Mucosa of descending colon (tissue), 3 donors: ENCODE measurements at places on chromosomes 16 and 17.

GRCh38 chr17:48429638-48430586, at the start of gene SKAP1:
Gene SKAP1, minus strand, starts transcription at chr17:48430214.
- peak; percentile 43 for DNase-seq

DNA sequence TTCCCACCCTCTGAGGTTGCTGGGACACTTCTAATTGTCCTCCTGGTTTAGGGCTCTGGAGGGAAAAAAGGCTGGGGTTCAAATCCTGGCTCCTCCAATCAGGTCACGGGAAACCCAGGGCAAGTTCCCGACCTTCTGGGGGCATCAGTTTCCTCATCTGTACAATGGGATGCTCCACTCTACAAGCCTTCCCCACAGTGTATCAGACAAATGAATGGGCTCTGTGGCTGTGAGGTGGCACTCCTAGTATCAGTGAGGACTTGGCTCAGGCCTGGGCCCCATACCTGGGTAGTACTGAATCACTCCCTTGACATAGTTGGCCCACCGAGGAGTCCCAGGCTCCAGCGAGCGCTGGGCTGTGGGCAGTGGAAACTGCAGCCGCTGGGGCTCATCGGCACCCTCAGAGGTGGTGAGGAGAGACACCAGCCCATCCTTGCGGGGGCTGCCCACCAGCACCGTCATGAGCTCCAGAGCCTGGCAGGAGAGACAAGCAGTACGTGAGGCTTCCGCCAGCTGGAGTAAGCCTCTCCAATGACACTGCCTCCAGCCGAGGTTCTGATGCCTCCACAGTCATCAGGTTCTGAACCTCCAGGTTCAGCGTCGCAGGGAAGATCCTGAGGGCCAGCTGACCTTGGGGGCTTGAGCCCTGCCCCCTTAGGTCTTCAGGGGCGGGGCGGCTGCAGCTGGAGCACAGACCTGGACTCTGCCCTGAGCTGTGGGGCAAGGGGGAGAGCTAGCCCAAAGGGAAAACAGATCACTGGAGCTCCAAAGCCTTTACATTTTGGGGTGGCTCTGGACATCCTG, 1.2 kb downstream of the GALK1 start:
- DNase-seq, result no peak

- no peak for DNase-seq
Observed at GRCh38 chr17:19346351-19347255, 15.9 kb downstream of the B9D1 start.

DNA sequence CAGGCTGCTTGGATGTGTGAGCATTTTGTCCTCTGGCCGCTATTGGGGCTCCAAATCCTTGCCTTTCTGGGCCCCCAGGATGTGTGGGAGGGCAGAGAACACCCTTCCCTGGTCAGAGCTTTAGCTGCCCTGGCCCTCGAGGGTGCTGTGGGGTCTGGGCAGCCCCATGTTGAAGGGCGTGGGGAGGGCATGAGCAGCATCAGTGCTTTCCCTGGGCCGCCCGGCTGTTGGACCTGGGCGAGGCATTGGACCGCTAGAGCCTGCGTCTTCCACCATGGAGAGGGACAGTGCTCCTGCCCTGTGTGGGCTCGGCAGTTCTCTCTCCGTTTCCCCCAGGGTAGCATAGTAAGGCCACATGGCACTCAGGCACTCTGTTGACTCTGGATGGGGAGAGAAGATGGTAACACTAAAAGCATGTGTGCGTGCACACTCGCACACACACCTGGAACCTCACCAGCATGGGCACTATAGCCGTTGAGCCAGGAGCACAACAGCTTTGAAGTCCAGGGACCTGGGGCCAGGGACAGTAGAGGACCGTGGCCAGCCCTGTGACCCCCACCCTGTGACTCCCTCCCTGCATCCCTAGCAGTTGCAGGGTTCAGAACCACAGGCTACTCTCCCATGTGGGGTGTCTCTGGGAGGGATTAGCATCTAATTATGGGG, 6.6 kb downstream of the ADAD2 start:
- no peak for DNase-seq

- DNase-seq, result no peak
Observed at GRCh38 chr17:70552982-70553334, 383.6 kb downstream of the KCNJ2 start.

DNA sequence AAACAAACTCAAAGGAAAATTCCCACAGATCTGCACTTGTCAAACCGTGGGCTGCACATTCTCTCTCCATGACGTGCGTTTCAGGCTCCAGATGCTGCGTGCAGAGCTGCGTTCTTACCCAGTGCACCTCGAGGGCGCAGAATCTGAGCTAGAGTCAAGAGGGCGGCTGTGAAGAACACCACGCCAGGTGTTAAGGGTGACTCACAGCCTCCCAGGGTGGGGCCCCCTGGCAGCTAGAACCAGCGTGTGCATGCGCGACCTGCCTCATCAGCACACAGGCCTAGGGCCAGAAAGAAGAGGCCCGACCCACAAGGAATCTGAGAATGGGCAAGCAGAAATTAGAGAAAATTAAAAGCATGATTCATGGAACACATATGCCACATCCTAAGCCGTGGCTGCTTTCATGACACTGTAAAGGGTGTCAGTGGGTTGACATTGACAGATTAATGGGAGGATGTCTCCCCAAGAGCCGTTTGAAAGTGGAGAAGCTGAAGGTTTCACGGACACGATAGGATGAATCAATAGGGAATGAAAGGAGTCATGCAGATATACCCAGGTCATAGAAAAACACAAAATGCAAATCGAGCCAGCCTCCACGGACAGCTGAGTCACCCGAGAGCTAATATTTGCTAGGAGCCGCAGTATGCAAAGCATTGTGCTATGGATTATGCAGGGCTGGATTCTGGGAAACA, 29.0 kb downstream of the MARCHF10 start:
- DNase-seq, result peak; percentile 37

DNA sequence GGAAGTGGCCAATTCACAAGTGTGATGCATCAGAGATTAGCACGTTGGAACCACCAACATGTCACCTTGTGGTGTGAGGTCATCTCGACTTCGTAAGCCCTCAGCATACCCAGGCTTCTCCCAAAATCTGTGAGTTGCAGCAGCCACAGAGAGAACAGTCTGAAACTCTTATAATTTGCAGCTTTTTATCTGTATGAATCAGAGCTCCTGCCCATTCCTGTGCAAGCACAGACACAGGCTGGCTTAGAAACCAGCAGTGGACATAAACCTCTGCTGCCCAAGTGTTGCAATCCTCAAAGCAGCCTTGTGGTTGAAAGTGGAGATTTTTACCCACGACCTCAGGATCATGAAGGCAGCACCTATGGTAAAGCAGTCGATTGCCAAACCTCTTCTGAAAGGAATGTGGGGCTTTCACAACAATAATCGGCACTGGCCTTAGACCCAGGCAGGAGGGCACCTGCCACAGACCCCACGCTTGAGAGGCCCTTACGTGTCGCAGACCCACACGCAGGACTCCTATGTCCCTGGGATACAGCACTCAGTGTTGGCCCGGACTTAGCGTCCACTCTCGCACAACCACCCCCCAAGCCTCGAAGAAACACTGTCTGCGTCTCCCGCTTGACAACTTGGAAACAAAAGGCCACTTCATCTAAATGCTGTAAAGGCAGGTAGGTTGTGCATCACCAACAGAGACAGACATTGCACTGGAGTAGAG, 24.5 kb upstream of the OSGIN1 start:
- DNase-seq, result peak; percentile 33

- no peak for DNase-seq
Observed at GRCh38 chr17:63480826-63481487, 4.1 kb downstream of the ACE start.

DNA sequence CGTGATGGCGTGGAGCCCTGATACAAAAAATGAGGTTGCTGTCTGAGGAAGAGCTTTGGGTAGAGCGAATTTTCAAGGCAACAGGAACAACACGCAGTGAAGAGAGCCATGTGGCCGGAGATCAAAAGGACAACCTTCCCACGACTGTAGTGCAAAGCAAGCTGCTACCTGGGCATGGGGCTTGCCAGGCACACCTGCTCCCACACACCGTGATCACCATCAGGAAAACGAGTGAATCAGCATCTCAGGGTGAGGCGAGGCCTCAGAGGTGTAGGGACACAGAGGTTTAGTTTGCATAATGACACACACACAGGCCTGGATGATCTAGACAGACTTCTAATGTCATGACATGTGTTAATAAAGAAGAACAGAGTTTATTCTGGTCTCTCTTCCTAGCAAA, 65.7 kb downstream of the PARN start:
- peak; percentile 59 for DNase-seq

GRCh38 chr16:64579712-64580111, 542.2 kb downstream of the CDH11 start:
- no peak for DNase-seq

DNA sequence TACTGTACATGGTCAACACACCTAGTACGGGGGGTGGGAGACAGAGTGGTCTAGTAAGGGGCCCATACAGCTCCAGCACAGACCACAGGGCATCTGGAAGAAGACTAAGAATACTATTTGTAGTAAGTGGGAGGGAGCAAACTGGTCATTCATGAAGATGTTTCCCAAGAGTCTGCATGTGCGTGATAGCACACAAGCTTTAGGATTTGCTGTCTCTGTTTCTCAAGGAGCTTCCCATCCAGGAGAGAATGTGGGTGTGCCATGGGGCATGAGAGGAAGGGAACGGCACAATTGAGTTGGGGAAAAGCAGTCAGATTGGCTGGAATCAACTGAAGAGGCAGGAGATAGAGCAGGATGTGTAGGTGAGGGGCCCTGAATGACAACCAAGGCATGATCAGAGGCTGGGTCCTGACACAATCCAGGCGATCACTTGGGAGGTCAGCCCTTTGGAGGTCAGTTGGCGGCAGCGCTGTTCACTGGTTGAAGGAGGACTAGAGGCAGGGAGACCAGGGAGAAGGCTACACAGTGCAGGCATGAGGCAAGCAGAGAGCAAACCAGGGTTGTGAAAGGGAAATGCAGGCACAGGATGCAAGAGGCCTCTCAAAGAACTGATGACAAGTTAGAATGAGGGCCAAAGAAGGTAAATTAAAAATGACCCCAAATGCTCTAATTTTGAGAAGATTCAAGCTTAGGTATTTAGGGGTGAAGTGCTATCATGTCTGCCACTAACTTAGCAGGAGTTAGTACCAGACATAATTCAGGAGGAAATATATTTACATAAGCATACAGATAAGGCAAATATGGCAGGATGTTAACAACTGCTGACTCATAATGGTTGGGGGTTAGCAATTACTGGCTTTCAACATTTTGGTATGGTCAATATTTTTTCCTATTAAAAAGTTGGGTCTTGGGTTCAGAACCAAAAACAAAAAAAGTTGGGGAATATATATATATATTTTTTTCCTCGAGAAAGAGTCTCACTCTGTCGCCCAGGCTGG, 10.3 kb downstream of the UBE2O start:
- DNase-seq, result no peak

DNA sequence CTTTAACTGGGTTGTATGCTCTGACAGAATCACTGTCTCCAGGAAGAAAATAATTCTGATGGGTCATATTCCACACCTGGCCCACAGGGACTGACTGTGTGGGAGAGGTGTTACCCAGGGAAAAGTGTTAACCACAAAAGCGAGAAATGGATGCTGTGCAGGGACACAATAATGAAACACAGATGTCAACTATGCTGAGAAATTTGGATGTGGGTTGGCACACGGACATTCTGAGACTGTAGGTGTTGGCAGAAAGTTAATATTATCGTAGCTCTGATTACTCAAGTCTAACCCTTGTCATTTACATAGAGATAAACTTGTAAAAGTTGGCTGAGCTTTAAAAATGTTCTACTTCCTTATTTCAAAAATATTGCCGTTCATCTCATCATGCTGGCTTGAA, 19.6 kb downstream of the TMC5 start:
- DNase-seq, result peak; percentile 44

DNA sequence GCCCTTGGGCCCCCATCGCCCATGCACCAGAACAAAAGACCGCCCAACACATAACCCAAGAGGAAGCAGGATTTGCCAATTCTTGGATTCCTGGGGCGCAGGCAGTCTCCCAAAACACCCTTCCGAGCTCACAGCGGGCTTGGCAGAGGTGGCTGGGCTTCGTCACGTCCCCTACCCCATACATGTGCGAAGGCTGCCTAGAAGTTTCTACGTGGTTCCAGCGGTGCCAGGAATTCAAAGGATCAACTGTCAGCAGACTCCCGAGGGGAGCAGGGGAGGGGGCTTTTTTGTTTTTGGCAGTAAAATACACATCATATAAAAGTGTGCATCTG, 80.8 kb upstream of the PLCG2 start:
- no peak for DNase-seq

DNA sequence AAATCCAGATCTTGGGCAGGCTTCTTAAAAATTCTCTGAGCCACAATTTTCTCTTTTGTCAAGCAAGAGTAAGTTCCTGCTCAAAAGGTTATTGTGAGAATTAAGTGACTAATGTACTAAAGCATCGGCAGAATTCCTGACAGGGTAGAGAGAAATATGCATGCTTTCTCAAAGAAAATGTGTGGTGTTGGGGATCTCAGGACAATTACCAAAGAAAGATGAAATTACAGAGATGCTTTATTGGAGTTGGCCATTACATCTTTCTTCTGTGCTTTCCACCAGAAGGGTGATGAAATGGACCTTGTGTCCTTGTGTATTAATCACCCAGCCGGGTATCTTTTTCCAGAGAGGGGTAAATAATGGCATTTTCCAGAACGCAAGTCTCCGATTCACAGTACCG, 1.7 kb upstream of the USP43 start:
- DNase-seq, result no peak

GRCh38 chr16:88888461-88889387, 22.3 kb upstream of the PABPN1L start:
- DNase-seq, result no peak

GRCh38 chr17:78322858-78323455, 36.9 kb downstream of the SOCS3 start:
- DNase-seq, result no peak

GRCh38 chr17:82112181-82112913, 14.3 kb upstream of the FASN start:
- DNase-seq, result no peak

DNA sequence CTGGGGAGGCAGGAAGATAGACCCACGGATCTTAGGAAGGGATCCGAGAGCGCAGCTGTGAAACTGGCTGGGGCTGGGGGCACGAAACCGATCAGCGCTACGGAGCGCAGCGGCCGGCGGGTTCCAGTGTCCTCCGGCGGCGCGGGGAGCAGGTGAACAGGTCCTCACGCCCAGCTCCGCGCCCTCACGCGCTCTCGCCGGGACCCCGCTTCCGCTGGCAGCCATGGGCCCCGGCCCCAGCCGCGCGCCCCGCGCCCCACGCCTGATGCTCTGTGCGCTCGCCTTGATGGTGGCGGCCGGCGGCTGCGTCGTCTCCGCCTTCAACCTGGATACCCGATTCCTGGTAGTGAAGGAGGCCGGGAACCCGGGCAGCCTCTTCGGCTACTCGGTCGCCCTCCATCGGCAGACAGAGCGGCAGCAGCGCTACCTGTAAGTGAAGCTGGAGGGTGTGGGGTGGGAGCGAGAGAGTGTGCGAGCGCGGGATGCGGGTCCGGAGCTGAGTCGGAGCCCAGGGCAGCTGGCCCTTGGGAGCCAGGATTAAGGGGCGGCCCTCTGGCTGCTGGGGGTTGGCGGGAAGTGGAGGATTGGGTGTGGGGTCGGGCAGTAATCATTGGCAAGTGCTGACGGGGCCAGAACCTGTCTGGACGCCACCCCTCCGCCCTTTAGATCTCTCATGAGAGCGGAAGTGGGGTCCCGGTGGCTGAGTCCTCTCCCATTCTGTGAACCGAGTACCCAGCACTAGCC, 479 bp downstream of the ITGA3 start:
- peak; percentile 80 for DNase-seq
